ENCODE measurements at places on chromosomes 5 and 9. TPM values are rescaled to one million over a fixed set of nuclear protein-coding genes. Genes with fewer than 3 reads are reported as not detected.

Gene CDO1
- 9.2 TPM for total RNA-seq

Gene ADGRD2
- not detected for total RNA-seq

Gene OR1Q1
- total RNA-seq: not detected

Gene AFAP1L1
- 42.2 TPM for total RNA-seq

Gene IRGM
- total RNA-seq: not detected

Gene IL9
- not detected for total RNA-seq

Gene ARID3C
- total RNA-seq: not detected

Gene PCDHA12
- not detected for total RNA-seq

Gene TRIM41
- total RNA-seq: 20.7 TPM

Gene HSD17B3
- 1.3 TPM for total RNA-seq

Gene RGS7BP
- total RNA-seq: 5.4 TPM

Gene CMBL
- 50.0 TPM for total RNA-seq

Gene RAI14
- total RNA-seq: 10.5 TPM

Gene WNT8A
- total RNA-seq: not detected

Gene TXNDC8
- total RNA-seq: not detected

Data from Right ventricle myocardium superior (tissue), 1 donor.